Peyer's patch (tissue), 4 donors: ENCODE measurements at places on chromosomes 5 and 9. TPM values are rescaled to one million over a fixed set of nuclear protein-coding genes. Genes with fewer than 3 reads are reported as not detected.

The TSLP gene
- 0.35 TPM for total RNA-seq

The TSSK1B gene
- total RNA-seq: not detected

The GPR151 gene
- not detected for total RNA-seq

The HSDL2 gene
- total RNA-seq: 60.7 TPM

The SPINK6 gene
- not detected for total RNA-seq

The KLHL3 gene
- total RNA-seq: 6.2 TPM

The PLCXD3 gene
- total RNA-seq: 0.83 TPM

DNA sequence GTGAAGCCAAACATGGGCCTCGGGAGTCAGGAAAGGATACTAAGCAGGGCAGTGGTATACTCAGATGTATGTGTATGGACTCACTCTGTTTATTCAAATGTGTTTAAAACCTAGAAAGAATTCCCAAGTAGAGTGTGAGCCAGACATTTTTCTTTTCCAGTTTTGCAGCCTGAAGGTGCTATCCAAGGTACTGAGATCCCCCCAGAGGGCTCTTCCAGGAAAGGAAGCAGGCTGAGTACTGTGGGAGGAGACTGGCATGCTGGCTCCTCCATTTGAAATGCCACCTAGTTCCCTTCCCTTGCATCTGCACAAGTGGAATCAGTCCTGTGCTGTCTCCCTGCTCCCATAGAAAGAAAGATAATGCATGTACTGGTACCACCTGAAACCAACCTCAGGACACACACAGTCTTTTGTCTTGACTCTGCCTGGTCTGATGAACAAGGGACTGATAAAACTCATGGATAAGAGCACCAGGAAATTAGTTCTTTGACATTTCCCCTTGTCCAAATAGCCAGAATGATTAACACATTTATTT, 85.9 kb downstream of the HRH2 start:
- DNase-seq: no peak

DNA sequence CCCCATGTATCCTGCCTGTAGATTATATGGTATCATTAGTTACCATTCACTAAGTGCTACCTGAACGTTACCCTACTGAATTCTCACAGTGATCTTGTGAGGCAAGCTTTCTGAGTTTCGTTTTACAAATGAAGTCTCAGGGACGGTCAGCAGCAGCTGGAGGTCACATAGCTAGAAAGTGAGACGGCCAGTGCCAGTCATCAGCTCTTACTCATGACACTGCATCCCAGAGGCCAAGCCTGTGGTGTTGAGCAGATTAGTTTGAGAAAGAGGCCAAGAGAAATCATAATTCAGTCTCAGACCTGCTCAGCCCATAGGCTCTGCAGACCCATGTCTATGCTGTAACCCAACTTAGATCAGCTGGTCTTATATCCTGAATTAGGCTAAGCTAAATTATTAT, 95.7 kb upstream of the EGFLAM start:
- DNase-seq: no peak

DNA sequence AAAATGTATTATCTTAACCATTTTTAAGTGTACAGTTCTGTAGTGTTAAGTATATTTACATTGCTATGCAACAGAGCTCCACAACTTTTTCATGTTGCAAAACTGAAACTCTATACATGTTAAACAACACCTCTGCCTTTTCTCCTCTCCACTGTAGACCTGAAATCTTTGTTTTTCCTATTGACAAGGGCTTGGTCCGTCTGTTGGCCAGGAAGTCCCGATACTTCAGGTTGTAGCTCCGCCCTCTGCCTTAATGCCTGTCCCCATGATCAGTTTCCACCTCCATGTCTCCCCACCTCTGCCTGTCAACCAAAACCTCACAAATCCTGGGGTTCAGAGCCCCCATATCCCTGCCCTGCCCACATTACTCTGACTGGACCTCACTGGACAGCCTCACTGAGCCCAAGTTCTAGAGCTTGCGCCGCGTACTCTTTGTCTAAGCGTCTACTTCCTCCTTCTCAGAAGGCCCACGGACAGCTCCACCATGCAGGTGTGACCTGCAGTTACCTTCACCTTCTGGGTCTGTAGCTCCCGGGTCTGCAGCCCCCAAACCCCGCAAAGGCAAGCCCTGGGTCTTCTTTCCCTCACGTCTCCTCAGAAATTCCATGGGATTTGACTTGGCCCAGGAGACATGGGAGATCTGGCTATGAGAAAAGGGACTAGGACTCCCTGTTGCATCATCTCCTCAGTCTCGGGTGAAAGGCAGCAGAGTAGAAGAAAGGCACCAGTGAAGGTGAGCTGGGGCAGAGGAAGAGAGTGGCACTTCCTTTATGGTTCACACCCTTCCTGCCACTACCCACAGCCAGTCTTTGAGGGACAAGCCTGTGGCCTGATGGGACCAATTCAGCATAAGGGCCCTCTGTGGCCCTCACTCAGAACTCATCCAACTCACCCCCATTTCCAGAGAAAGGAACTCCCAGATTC, 8.0 kb downstream of the GLIPR2 start:
- peak; percentile 67 for DNase-seq

DNA sequence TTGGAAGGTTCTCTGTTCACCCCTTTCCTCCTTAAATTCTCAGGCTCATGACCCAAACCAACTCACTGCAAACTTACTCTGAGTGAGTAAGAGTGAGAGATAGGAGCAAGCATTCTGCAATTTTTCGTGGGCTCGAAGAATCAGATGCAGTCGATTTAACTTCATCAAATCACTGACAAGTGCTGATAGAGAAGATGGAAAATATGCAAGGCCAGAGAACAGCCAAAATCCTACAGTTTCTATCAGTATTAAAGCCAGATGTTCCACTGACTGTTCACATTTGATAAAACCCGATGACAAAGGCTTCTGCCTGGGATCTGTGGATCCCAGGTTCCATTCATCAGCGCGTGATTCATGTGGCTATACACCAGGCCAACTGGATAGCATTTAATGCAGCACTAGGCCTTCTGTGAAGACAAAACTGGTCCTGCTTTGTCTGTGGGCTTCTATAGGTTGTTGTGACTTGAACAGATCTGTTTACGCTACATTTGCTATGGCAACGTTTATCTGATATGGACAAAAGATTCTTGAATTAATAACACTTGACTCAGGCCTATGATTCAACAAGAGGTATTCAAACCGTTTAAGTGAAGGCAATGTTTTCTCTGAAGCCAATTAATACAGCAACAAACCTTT, 251.2 kb downstream of the NFIB start:
- no peak for DNase-seq

- DNase-seq: no peak
Observed at GRCh38 chr5:79396265-79396664, 117.7 kb downstream of the HOMER1 start.

GRCh38 chr5:171899792-171900191, 106.6 kb downstream of the FBXW11 start:
- no peak for DNase-seq

DNA sequence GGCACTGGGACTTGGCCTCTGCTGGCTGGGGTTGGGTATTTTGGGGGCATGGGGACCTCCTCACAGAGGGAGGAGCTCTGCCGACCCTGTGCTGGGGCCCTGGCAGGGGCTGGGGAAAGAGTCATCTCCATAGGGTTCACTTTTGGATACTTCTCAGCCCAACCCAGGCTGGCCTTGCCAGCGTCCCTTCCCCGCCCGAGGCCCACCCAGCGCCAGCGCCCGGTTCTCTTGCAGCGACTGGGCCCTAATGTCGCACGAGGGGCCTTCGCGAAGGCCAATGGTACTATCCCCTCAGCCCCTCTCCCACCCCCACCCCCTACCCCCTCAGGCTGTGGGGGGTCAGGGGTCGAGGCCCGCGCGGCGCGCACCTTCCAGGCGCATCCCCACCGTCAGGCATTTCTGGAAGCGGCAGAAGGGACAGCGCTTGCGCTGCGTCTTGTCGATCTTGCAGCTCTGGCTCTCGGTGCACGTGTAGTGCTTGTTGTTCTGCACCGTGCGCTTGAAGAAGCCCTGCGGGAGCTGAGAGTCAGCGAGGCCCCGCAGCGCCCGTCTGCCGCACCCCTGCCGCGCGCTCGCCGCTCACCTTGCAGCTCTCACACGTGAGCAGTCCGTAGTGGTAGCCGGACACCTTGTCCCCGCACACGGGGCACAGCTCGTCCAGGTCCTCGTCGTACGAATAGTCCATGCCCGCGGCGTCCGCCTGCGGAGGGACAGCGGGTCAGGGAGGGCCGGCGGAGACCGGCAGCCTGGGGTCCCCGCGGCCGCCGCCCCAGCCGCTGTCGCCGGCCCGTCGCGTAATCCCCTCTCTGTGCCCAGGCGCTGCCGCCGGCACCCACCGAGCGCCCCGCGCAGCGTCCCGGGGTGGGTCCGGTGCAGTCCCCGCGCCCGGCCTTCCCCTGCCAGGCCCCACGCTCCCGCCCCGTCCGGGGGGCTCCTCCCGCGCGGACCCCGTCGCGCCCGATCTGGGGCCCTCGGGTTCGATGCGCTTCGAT, 4.2 kb downstream of the NR5A1 start:
- no peak for DNase-seq

GRCh38 chr5:57698086-57698485, 215.5 kb upstream of the ACTBL2 start:
- DNase-seq: no peak

GRCh38 chr9:109903515-109904138, 123.6 kb downstream of the PALM2AKAP2 start:
- peak; percentile 72 for DNase-seq

GRCh38 chr5:139749242-139749641, 46.4 kb upstream of the PSD2 start:
- no peak for DNase-seq

- peak; percentile 57 for DNase-seq
Observed at GRCh38 chr9:27333241-27334052, 36.5 kb upstream of the EQTN start.

DNA sequence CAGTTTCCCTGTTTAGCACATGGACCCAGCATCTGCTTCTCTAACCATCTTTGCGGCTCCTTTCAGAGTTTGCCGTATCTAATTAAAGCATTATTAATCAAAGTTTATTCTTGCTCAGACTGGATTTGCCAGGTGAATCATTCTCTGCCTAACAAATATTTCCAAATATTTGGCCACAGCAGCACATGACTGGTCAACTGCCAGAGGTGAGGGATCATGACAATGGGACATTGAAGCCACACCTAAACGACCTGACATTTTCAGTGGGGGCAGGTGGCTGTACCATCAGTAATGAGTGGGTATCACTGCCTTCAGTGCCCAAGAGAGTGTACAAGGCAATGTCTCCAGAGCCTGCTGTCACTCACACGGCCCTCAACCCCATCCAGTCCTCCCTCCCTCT, 80.4 kb downstream of the DIRAS2 start:
- no peak for DNase-seq

DNA sequence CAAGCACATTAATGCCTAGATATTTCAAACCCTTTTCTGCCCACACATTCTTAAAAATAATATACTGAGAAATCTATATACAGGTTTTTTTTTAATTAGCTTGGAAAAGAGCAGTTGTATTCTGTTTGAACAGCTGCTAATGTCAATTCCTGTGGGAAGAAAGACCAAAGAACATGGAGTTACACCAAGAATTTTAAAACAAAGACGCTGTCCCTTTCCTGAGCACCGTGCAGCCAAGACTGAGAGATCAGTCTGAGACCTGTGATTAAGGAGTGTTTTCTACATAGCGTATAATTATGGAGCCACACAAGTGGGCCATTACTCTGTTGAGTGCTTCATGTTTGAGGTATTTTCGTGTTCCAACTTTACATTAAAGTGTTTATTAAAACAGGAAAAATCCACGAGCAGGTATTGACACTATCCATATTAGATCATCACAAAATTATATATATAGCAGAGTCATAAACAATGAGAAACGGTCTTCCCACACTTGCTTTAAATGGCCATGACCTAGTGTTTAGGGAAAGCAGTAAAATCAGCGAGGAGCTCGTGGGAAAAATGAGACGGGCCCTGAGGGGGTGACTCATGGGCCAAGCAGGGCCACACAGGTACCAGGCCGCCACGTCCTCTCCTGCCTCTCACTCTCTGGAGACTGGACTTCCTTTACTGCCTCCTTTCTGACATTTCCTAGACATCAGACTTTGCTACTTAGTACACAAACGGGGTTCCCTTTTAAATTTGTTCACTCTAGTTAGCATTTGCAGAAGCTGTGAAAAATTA, 153.1 kb upstream of the OTULINL start:
- no peak for DNase-seq

DNA sequence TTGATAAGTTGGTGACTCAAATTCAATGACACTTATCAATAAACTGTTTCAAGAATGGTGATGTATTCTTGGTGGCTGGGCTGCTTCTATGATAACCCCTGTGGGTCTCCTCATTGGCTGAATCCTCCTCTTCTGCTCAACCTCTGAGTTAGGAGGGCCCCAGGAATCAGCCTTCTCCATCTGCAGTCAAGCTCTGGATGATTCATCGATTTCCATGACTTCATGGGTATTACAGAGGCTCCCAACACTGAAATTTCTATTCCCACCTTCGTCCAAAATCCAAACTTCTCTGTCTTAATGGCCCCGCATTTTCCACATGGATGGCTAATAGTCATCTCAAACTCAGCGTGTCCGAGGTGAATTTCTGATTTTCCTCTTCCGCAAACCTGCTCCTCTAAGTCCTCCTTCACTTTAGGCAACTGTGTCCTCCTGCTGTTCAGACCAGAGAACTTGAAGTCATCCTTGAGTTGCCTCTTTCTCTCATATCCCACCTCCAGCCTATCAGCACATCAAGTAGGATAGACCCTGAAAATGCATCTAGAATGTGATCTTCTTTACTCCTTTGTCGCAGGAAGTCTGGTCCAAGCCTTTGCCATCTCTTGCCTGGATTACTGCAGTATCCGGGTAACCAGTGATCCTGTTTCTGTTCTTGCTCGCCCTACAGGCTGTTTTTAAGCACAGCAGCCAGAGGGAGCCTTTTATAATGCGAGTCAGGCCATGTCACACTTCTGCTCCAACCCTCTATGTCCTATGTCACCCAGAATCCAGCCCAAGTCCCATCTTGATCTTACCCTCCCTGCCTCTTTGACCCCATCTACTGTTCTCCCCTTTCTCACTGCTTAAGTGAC, 41.4 kb upstream of the IL7R start:
- no peak for DNase-seq
